ENCODE measurements at places on chromosomes 4 and X. TPM values are rescaled to one million over a fixed set of nuclear protein-coding genes. Genes with fewer than 3 reads are reported as not detected.

POF1B gene
- 0.16 TPM for total RNA-seq

HSFX4 gene
- total RNA-seq = not detected

GPR173 gene
- total RNA-seq = not detected

DNA sequence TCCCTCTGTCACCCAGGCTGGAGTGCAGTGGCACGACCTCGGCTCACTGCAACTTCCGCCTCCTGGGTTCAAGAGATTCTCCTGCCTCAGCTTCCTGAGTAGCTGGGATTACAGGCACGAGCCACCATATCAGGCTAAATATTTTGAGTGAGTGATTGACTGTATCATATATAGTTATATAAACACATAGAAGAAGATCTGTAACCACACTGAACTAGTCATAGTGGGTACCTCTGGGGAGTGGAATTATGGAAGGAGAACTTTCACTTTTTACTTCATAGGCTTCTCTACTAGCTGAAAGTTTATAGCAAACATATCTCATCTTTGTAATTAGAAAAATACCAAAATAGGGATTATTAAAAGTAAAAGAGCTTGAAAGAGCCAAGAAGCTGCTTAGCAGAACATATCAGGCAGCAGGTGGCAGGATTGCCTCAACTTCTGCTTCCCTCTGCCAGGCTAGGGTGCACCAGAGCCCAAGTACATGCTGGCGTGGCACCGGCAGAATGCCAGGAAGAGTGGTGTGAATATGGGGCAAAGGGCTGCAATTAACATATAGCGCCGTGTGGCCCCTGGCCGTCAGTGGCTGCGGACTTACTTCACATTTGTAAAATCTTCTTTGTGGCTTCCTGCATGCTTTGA is 39.5 kb upstream of the CD40LG start:
- DNase-seq = peak; percentile 30

DNA sequence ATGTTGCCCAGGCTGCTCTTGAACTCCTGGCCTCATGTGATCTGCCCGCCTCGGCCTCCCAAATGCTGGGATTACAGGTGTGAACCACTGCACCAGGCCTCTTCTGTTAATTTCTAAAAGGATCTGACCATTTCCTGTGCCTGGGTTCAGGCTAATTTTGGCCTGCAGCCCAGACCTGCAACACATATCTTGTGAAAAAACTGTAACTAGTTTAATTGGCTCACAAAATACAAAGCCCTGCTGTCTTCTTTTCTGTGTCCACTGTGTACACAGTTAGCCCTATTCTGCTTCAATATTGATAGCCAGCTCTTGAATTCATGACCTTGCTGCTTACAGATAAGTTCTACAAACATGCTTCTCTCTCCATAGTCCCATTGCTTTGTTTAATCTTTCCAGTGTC is 753.5 kb downstream of the PDHA2 start:
- DNase-seq = no peak

DNA sequence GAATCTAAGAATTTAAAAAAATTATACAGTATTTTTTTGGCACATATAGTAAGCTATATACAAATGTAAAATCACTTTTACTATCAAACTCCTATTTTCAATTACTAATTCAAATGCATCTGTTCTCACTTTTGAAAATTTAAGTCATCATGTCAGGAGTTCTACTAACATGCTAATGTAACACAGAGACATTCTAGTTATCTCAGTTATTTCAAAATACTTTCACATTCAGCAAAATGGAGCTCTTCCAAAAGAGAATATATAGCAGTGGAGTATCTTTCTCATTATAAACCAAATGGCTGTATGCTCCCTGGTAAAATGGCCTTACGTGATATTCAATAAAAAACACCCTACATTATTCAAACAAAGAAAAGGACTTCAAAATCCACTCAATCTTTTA is 42.3 kb downstream of the RFC1 start:
- no peak for DNase-seq

- no peak for DNase-seq
These were observed 207.5 kb upstream of the FAM9B start for GRCh38 chrX:9241427-9241826.

DNA sequence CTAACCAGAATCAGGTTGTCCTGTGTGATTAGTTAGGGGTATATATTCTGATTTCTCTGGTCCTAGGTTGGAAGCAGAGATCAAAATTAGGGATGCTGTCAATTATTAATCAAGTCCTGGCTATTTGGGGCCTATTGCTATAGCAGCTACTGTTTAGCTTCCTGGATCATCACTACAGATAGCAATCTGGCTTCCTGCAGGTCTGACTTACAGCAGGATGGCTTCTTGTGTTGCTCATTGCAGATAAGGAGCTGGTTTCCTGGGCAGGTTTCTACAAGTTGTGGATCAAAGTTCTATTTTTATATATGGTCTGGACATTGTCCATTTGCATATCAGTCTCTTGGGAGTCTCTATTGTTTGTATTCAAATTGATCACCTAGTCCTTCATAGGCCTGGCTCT is 57.7 kb upstream of the C4orf54 start:
- no peak for DNase-seq

All from activated T-helper 2 cell treated with anti-CD3 and anti-CD28 coated beads, Interferon-gamma antibody, Interleukin-2, Interleukin-4, amounts not matched to agents 10 μg/mL and 5 μg/mL and 100 μg/mL, durations not matched to agents 14 hours and 24 hours and 36 hours (primary cell).